ENCODE measurements at places on chromosomes 6 and 20.

- no peak for DNase-seq
Observed at GRCh38 chr6:43171707-43172103, 636 bp downstream of the SRF start.

- DNase-seq, result no peak
Observed at GRCh38 chr6:127956260-127956888, 55.5 kb upstream of the THEMIS start.

DNA sequence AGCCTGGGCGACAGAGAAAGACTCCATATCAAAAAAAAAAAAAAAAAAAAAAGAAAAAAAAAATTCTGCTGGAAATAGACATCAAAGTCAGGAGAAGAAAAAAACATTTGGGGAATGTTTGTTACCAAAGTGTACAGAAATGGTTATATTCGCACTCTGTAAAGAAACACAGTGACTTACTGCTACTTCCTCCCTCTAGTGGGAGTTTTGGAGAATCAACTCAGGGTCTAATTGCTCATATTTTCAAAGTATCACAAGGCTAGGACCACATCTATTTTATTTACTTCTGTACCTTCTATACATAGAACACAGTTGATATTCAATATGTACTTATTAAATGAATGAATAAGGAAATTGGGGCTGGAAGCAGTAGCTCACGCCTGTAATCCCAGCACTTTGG is 24.4 kb downstream of the ARG1 start:
- DNase-seq, result peak; percentile 1

DNA sequence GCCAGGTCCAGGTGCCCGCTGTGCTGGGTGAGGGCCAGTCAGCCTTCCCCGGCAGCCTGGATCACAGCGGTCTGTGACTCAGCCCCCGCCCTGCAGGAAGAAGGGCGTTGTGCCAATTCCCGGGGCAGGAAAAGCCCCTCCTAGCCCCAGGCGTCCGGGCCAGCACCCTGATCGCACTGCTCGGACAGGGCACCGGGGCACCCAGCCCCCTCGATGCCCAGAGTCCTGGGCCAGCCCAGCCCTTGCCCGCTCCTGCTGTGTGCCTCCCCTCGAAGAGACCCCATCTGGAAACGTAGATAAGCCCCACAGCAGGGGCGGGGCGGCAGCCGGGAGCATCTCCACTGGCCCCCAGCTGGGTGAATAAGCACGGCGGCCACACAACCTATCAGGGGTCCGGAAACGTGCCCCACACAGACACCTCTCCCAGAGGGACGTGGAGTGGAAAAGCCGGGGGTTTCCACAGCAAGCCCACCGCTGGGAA is 9.9 kb downstream of the LAMA5 start:
- no peak for DNase-seq

- DNase-seq, result no peak
Observed at GRCh38 chr6:72650081-72650745, 28.3 kb downstream of the KCNQ5 start.

- no peak for DNase-seq
Observed at GRCh38 chr6:72620871-72621290, 983 bp upstream of the KCNQ5 start.

DNA sequence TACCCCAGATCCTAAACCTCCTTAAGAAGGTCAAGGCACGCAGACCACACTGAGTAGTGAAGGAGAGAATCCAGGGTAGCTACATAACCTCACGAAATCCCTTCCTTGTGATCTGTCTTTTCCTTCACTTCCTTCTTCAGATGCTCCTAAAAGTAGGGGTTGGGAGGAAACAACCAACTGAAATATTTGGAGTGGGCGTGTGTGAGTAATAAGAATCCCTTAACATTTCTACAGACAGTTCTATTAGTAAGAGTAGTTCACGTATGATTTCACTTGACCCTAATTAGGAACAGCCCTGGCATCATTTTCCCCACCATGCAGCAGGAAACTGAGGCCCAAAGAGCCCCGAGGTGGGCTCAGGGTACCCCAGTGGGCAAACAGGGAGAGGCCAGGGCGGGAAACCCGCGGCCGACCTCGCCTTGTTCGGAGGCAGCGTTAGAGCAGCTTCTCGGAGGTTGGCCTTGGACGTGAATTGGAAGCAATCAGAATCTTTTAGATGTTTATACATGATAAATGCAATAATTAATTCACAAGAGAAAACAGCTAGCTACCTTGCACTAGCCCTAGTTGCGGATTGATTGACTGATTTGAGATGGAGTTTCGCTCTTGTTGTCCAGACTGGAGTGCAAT is 859 bp upstream of the RAE1 start:
- DNase-seq, result peak; percentile 66

DNA sequence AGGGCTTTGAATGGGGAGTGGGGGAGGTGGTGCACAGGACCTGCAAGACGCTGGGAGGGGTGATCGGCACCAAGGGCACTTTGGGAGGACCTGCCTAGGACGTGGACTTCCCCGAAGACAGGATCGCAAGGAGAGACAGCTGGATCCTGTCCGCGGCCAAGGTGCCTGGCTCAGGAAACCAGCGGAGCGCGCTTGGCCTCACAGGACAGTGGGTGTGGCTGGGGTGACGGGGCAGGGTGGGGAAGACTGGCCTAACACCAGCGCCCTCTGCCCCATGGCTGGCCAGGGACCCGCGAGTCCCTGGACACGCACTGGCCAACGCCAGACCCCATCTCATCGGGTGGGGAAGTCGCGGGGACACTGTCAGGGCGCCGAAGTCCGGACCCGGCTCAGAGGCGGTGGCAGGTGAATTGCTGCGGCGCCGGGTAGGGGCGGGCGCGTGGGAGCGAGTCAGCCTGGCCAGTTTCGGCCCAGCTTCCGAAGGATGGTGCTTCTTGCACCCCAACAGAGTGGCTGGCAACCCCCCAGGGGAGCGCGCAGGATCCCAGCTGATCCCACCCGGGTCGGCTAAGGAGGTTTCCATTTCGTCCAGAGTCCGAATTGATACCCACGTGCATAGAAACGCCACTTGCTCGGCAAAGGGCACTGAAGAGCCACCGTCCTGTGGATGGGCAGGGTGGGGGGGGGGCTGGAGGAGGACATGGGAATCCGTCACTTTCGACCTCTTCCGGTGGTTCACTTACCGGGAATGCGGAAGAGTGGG is 785 bp upstream of the THBD start:
- DNase-seq, result peak; percentile 49

- DNase-seq, result no peak
Observed at GRCh38 chr6:122276637-122277036, 122.8 kb upstream of the HSF2 start.
